Lung microvascular endothelial cell (primary cell): ENCODE measurements at places on chromosomes 12 and 14. TPM values are rescaled to one million over a fixed set of nuclear protein-coding genes. Genes with fewer than 3 reads are reported as not detected.

Gene STYK1
- total RNA-seq: 4.2 and 8.1 TPM in 2 replicates

GRCh38 chr12:10111451-10111850, 12.7 kb upstream of the CLEC1A start:
- no peak for DNase-seq

DNA sequence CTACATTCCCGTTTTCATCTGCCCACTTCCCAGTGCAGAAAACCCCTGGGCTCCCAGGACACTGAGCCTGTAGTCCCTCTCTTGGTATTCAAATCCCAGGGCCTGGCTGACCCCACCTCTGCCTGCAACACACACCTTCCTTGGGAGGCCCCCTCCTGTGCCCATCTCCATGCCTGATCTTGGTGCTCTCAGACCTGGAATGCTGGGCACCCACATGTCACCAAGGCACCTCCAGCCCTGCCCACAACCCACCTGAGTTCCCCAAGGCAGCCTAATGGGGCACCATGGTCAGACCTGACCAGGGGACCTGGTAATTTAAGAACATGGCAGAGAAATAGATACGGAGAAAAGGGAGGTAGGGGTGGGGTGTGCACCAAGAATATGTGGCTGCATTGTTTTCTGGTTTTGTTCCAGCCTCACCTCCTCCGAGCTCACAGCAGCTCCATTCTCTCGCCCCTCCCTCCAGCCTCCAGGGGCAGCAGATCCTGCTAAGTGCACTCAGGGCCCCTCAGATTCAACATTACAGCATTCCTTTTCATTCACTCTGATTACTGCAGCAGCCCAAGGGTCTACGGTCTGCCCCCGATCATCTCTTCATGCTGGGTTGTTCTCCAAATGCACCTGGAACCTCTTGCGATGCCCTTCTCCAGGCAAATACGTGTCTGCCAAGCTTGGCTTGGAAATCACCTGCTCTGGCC, 9.2 kb upstream of the HSP90AA1 start:
- DNase-seq: no peak

DNA sequence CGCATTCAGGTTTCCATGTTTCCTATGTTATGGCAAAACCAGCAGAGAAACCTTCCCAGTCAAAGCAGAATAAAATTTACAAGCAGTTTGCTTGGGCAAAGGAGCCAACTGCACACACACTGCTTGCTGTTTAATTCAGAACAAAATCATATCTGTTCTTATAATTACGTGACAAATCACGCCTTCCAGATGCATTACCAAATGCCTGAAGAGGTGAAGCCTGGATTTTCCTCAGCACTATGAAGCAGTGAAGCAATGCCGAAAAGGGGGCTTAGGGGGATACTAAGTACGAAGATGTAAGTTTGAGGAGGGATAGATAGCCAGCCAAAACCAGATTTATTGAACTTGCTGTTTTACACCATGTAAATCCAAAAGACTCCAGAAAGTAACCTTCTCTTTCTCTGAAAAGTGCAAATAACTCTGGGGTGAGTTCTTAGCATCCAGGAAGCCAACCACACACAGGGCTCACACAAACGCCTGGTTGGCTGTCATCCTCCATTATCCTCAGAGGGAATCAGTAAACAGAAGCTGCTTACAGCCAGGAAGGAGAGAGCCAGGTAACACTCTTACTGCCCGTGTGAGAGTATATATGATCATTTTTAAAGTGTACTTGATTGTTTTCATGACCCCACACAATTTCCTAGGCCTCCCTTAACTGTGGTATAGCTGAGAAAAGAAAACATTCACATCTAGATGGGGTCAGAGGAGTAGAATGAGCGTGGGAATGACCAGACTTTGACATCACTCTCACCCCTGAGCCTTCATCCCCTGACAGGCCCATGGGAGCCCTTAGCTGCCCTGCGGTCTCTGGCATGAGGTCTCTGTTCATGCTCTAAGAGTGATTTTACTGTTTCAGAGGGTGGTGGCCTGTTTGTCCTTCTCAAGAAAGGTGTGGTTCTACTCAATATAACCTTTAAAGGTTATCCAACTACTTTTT, 442.5 kb downstream of the EGLN3 start:
- no peak for DNase-seq

DNA sequence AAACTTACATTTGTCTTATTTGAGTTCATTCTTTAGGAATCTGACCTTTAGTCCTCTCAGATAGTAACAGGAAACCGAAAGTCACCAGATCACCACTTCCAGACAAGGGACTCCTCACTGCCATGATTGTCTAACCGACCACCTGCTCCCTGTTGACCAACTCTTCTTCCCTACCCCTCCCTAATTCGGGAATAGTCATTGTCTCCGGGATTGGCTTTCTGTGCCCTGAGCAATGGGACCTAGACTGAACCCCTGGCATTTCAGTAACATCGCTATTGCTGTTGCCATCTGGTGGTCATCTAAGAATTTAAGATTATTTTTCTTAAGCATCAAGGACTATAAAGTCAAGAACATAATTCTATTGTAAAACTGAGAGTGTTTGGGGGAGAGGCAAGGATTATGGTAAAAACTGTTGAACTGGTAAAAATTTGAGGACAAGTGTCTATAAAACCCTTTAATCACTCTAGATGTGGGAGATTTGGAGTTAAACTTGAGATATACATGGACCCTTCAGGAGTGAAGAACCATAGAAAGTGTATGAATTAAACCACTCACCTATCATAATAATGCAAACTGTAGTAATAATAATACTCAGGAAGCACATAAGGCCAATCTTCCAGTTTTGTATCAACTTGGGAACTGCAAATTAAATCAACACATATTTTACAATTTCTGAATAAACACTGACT, 6.3 kb downstream of the CLEC2A start:
- DNase-seq: peak; percentile 64
